ENCODE measurements at places on chromosomes 13 and 19.

GRCh38 chr13:97023117-97023516 is 28.8 kb upstream of the OXGR1 start:
- DNase-seq: no peak

- DNase-seq: no peak
Measured at GRCh38 chr13:99246100-99246499, 12.1 kb downstream of the GPR18 start.

GRCh38 chr13:38888309-38888708 is 102.3 kb downstream of the STOML3 start:
- no peak for DNase-seq

- no peak for DNase-seq
Measured at GRCh38 chr13:95328386-95328785, 27.1 kb upstream of the ABCC4 start.

DNA sequence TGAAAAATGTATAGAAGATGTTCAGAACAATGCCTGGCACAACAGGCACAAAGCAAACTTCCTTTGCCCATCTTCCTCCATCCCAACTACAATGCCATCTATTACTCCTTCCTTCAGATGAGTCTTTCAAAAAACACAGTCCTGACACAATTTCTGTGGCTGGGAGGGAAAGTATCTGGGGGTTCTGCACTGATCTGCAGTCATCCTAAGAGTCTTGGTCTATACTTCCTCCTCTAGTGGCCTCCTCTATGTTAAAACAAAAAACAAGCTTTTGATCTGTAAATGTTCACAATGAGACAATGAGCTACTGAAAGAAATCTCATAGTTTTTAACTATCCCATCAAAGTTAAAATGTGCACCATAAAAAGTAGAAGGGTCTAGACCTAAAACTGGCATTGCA is 44.8 kb downstream of the USP12 start:
- DNase-seq: no peak

GRCh38 chr13:46607768-46608564 is 55.0 kb downstream of the LRCH1 start:
- no peak for DNase-seq

DNA sequence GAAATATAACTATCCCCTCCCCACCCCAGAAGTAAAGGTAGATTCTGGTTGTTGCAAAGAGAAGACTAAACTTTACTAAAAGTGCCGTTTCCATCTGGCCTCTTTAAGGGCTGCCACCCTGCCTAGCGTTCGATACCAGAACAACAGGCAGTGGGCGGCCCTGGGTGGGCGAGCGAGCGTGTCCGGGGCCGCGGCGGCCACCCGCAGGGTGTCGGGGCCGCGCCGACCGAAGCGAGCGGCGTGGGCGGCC is 2.6 kb downstream of the FGF9 start:
- DNase-seq: peak; percentile 28

- DNase-seq: no peak
Measured at GRCh38 chr13:45108716-45109101, 11.6 kb upstream of the GTF2F2 start.

GRCh38 chr19:22421797-22422196 is 349 bp downstream of the ZNF98 start:
- no peak for DNase-seq

DNA sequence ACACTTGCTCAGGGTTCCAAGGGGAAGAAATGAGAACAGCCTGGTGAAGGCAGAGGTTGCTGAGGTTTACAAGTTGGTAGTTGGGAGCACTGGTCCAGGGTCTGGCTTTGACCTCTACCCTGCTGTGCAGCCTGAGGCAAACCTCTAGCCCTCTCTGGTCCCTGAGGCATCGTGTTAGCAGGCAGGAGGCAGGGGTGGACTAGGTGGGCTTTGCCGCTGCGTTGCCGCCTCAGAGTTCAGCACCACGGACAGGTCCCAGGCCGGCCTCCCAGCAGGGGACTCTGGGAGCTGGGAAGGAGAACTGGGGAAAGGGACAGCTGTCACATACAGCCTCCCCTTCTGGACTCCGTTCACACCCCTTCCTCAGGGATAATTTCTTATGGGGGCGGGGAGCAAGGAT is 3.1 kb downstream of the NCAN start:
- no peak for DNase-seq

DNA sequence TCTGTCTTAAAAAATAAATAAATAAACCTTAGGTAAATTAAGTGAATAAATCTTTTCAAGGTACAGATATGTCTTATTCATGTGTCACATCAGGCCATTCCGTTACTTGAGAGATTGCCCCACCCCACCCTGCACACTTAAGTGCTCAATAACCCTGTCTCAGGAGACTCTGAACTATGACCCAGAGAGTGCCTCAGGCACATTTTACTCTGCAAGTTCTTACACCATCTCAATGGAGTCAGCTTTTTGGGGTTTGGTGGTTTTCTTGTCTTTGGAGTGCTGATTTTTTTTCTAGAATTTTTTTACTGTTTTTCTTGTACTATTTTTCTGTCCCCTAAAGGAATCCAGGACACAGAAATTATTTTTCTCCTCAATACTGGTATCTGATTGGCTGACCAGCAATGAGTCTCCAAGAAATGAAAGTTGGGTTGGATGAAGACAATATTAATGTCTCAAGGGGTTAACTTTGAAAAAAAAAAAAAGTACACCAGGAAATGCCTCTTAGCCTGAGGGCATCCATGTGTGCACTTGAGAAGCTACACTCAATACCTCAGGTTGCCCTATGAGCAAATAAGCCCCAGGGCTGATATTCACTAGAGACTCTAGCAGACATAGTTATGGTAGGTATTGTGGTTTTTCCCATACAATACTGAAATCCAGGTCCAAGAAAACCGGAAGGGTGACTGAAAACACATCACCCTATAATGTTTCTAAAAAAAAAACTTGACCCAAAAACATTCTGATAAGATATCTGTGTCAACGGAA is 114.6 kb upstream of the ZNF91 start:
- DNase-seq: no peak

DNA sequence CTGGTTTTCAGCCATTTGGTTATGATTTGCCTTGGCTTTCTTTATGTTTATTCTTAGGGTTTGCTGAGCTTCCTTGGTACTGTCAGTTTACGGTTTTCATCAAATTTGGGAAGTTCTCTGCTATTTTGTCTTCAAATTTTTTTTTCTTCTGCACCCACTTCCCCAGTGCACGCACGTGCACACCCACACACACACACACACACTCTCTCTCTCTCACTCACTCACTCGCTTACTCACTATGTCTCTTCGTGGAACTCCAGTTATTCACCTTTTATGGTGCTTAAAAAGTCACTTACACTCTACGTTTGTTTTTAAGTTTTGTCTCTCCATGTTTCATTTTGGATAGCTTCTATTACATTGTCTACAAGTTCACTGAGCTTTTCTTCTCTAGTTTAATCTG is 7.1 kb downstream of the AKAP11 start:
- no peak for DNase-seq

DNA sequence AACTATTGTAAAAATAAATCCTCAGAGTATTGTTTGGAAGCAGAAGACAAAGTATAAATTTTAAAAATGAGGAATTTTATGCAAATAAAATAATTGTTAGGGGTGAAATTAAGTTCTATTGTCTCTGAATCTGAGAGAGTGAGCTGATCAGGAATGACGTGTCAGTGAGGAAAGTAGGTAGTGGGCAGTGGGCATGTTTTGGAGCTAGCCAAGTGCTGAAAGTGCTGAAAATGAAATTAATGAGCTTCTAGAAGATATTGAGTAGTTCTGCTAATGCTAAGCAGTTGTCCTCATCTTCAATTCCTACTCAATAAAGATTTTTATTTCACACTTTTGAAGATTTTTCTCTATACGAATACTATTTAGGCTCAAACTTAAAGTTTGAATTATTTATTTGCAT is 1167.8 kb upstream of the PCDH20 start:
- DNase-seq: no peak

DNA sequence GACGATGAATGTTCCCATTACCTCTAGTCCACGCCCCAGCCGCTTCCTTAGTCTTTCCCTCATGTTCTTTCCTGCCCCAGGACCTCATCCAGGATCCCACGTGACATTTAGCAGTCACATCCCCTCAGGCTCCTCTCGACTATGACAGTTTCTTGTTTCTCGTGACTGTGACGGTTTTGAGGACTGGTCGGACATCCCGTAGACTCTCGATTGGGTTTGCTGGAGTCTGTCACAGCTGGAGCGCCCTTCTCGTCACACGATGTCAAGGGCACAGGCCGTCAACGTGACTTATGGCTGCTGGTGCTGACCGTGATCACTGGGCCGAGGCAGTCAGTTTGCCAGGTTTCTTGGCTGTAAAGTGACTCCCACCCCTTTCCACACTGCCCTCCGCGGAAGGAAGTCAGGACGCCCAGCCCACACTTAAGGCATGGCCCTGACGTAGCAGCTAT is 22.8 kb downstream of the ELAVL1 start:
- no peak for DNase-seq

DNA sequence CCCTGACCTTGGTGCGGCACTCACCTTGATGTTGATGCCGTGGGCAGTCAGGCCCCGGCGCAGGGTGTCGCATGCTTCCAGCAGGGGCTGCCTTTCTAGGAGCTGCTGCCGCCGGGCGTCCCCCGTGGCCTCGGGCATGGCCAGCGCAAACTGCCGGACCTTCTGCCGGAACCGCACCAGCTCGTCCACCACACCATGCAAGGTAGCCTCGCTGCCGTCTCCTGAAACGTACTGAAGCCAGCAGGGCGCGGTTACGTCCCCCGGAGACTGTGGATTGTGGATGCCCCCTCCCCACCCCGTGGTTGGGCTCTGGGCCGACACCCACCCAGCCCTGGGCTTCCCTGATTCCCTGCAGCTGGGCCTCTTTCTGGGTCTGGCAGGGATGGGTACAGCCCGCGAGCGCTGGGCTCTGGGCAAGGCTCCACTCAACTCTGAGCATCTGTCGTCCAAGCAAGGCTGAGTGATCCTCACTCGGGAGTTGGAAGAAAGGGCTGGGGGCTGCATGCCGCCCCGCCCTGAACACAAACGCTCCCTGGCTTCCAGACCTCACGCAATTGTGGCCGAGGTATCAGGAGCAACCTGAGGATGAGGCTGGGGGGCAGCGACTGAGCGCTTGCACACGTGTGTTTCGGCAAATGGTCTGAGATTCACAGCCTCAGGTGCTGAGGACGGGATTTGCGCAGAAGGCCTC is 27.1 kb downstream of the NAXD start:
- DNase-seq: no peak

- peak; percentile 93 for DNase-seq
Measured at GRCh38 chr13:40770934-40771618, at the start of gene MRPS31. MRPS31 (minus strand) TSS chr13:40771190; CDS start chr13:40771136, 54 bp downstream.

DNA sequence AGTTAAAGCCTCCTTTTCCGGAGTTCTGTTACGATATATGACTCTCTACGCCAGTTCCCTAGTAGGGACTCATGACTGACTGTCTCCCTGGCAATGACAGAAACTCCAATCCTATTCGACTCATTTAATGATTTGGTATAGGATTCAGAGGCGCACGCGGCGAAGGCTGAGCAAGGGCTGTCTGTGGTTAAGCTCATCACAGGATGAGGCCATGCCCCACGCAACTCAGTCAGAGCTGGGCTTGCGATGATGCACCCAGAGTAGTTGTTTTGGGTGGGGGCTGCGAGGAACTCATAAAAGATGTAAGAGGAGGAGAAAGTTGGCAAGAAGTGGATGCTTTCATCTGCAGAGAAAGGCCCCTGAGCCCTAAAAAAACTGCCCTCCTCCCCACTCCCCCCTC is 468 bp upstream of the SERTM1 start:
- DNase-seq: no peak

DNA sequence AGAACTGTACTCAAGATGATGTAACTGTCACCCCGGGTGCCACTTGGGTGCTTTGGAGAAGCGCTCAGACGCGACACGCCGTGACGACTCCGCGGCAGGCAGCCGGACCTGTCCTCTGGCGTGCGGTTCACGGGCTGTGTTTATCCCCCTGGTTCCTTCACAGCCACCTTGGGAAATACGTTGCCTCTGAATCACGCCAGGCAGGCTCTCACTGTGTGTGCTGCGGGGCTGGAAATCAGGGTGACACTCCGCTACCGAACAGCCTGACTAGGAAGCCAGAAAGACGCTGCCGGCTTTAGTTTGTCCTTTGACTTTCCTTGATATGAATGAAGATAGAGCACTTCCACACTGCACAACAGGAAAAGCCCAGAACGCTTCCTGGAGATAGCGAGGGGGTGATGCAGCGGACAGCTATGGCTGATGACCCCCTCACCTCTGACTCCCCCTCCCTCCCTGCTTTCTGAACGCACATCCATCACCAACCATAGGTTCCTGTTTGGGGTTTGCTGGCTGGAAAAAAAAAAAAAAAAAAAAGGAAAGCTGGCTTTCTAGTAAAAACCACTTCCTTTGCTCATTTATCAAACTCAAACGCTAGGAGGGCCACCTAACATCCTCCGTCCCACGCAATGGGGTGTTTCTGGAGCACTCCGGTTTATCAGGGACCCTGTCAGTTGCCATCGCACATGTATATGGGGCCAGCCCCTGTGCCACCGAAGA is 3.7 kb upstream of the GP6 start:
- peak; percentile 37 for DNase-seq

- DNase-seq: no peak
Measured at GRCh38 chr13:110653271-110653670, 37.9 kb downstream of the NAXD start.

- no peak for DNase-seq
Measured at GRCh38 chr13:25927363-25927762, 124.5 kb downstream of the SHISA2 start.

DNA sequence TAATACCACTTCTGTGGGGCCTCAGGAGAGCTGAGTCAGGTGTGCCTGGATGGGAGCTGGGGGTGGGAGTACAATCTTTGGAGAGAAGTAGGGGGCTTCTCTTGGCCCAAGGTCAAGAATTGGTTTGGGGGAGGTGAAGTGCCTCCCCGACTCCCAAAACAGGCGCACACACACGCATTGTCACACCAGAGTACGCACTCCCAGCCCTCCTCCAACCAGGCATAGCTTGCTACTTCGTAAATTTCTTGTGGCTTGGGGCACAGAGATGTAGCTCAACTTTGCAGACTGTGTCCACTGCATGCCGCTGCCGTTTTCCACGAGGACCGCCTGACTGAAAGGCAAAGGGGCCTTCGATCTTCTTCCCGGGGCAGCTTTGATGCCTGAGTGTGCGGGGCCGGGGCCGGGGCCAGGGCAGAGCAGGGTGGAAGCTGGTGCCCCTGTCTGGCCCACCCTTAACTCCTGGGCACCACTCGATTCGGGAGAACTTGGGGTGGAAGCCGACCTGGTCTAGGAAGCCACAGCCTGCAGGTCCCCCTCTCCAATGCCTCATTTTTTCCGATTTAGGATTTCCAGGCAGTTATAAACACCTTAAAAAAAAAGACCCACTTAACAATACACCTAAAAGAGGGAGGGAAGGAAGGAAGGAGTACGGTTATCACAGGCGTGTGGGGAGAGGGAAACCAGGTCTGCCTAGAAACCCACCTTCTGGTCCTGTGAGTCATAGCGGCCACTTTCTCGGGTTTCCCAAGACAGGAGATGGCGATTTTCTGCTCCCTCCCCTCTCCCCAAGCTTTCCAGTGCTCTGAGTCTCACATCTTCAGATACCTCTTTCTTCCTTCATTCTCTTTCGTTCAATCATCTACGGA is 5.8 kb upstream of the TSHZ3 start:
- no peak for DNase-seq

GRCh38 chr13:41017159-41017558 is 2.0 kb downstream of the ELF1 start:
- DNase-seq: no peak

GRCh38 chr13:32087955-32088747 is 56.6 kb downstream of the FRY start:
- no peak for DNase-seq
